Fibroblast of villous mesenchyme (primary cell): ENCODE measurements at places on chromosomes 3 and 15. TPM values are rescaled to one million over a fixed set of nuclear protein-coding genes. Genes with fewer than 3 reads are reported as not detected.

RARRES1 gene
- 6.4 and 8.2 TPM in 2 replicates for total RNA-seq

CCR9 gene
- not detected in 2 replicates for total RNA-seq

FRMD5 gene
- 1.3 and 1.9 TPM in 2 replicates for total RNA-seq

ALDH1A2 gene
- 2.9 and 8.2 TPM in 2 replicates for total RNA-seq

GP9 gene
- not detected in 2 replicates for total RNA-seq

SERPINI2 gene
- not detected in 2 replicates for total RNA-seq

DNA sequence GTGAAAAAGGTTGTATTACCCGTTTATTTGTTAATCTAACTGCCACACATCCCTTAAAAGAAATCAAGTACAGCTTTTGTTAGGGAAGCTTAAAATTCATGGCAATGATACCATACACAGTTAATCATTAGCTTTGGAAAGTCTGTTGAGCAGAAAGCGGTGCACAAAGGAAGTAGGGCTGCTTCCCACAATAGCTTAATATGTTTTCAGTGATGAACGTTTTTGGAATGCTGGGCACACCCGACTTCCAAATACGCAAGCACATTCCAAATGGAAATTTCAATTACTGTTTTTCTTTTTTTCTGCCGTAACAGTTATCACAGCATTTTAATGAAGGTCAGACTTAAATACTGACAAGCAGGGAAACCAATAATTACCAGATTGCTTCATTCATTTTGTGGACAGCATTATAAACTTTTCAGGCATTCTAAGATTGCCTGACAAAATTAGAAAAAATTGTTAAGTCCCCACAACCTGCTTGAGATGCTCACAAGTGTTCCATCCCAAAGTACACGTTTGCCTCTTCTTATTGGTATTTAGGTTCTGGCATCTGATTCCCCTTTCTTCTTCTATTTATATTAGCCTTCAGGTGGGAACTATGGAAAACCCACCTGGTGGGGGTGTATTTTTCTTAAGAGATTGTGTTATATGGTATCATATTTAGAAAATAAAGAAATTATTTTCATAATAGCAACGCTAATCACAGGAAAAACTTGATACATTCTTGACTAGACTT is 1.1 kb upstream of the ECT2 start:
- peak; percentile 94 for DNase-seq

GRCh38 chr3:2863127-2863526 is 247.0 kb downstream of the IL5RA start:
- no peak for DNase-seq

DNA sequence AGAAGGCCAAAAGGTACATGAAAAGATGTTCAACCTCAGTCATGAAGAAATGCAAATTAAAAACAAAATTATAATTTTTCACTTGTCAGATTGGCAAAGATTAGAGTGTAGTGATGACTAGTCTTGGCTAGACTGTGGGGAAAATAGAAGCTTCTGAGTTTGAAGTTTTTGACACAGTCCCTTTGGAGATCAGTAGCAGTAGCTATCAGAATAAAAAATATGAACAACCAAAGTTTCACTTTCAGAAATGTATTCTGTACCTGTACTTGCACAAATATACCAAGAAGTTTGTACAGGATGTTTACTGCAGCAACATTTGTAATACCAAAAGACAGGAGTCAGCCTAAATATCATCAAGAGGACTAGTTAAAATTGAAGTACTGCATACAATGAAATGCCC is 14.1 kb downstream of the ATP2C1 start:
- DNase-seq = no peak

GRCh38 chr3:54877730-54878129 is 50.1 kb downstream of the LRTM1 start:
- DNase-seq = no peak

- DNase-seq = no peak
These were observed 24.7 kb downstream of the CHST14 start for GRCh38 chr15:40495516-40495915.

DNA sequence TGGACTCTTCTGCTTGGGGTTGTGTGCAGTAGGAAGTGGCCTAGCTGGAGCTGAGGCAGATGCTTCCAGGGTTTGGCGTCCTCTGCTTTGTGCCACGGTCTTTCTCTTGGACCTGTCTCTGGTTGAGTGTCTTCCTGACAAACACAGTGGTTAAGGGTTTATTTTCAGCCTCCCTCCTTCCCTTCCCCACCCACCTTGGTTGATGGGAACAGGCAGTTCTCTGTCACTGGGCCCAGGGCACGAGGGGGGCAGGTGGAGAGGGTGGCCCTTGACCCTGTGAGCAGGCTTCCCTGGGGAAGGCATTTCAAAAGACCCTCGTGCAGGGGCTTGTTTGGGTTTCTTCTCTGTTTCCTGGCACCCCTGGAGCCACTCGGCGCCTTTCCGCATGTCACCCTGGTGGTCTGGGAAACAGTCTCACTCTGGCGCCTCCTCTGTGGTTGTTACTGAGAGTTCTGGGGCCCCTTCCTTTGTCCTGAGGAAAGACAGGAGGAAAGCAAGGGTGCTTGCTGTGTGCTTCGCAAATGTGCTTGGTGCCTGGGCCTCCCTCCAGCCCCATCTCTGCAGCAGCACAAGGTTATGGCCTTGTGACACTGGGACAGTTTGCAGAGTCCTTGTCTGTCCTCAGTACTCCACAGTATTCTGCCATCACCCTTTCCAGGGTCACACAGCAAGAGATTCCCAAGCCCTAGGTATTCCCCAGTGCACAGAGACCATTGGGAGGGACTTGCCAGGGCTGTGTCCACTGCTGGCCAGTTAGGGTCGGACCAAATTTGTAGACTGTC is 10.3 kb upstream of the STAB1 start:
- DNase-seq = no peak

- peak; percentile 88 for DNase-seq
These were observed 225.5 kb upstream of the IL12A start for GRCh38 chr3:159763011-159763601.

- DNase-seq = no peak
These were observed 350.7 kb upstream of the AZI2 start for GRCh38 chr3:28699283-28699682.

- peak; percentile 65 for DNase-seq
These were observed 69.2 kb upstream of the COL6A5 start for GRCh38 chr3:130276203-130276803.

DNA sequence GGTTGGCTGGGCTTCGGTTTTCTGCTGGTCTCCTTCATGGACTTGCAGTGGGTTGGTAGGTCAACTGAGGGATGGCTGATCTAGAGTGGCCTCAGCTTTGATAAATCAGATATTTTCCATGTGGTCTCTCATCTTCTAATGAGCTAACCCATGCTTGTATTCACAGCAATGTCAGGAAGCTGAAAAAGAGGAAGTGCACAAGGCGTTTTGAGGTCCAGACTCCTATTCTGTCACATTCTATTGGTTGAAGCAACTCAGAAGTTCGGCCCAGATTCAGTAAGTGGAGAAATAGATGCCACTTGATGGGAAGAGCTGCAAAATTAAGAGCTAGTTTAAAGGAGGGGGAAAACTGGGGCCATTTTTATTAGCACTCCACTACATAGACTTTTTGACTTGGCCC is 361.2 kb downstream of the DIPK2A start:
- no peak for DNase-seq

GRCh38 chr15:40008061-40008765 is 30.8 kb downstream of the SRP14 start:
- DNase-seq = no peak

GRCh38 chr3:18443665-18444594 is 18.8 kb upstream of the SATB1 start:
- DNase-seq = no peak

DNA sequence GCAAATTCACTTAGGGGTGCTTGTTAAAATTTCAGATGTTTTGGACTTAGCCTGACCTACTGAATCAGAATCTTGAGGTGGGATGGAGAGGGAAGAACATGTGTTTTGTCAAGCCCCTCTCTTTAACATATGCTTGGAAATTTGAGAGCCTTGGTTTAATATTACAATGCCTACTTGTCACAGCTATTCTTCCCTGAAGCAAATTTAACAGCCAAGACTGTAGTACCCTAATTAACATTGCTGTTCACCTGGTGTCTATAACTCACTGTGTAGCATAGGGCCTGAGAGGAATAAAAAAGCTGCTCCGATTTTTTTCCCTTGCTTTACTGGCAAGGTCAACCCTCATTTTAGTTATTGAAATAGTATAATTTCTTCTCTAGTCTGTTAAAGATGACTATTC is 880.1 kb downstream of the CADM2 start:
- no peak for DNase-seq

GRCh38 chr15:89665449-89666181 is 10.3 kb upstream of the KIF7 start:
- peak; percentile 78 for DNase-seq

- no peak for DNase-seq
These were observed 38.7 kb upstream of the MAN2C1 start for GRCh38 chr15:75407083-75407482.

DNA sequence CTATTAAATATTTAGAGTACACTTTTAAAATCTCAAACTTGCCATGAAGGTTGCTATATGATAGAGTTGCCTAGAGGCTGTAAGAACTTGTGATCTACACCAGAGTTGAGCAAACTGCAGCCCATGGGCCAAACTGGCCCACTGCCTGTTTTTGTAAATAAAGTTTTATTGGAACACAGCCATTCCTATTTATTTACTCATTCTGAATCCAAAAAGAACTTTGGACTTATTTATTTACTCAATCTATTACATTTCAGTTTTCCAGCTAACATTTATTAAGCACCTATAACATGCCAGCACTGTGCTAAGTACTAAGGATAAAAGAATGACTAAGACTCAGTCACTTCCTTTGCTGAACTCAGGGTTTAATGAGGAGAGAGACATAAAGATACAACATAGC is 403.6 kb downstream of the ERC2 start:
- no peak for DNase-seq

DNA sequence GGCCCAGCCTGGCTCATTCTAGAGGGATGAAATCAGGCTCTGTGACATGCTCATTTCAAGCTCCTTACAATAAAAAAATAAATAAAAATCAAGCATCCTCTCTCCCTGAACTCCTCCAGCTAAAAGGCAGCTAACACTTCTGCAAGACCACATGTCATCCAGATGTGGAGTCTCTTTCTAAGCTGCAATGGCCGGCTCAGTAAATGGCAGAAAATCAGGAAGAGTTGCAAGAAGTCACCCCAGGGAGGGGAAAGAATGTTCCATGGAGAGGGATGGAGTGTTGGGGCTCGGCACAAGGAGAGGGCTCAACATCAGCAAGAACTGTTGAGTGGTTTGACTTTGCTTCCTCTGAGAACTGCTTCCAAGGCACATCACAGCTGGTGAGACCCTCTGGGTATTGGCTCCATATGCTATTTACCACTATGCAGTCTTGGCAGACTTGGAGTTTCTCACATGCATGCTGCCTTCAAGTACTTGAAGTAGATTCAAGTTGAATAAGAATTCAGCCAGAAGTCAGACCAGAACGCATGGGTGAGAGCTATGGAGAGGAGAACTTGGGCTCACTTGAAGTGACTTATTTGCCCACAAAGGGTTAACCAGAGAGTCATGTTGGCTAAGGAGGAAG is 689.0 kb downstream of the NTRK3 start:
- no peak for DNase-seq

- DNase-seq = peak; percentile 21
These were observed 206.2 kb downstream of the CTNNB1 start for GRCh38 chr3:41405466-41405865.

DNA sequence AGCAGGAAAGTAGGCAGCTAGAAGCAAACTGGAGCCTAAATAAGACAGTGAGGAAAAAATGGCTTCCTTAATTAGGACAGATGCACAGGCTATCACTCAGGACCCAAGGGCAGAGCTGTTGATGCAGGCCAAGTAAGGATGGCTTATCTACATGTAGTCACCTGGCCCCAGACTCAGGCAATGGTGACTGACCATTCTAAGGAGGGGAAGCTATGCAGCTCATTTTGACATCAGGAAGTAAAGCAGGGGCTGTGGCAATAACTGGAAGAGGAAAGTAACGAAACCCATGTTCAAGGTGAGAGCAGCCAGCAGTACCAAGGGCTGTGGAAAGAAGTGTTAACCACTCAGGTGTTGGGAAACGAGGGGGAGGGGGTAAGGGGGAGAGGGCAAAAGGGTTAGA is 16.2 kb downstream of the ACAD11 start:
- DNase-seq = no peak

DNA sequence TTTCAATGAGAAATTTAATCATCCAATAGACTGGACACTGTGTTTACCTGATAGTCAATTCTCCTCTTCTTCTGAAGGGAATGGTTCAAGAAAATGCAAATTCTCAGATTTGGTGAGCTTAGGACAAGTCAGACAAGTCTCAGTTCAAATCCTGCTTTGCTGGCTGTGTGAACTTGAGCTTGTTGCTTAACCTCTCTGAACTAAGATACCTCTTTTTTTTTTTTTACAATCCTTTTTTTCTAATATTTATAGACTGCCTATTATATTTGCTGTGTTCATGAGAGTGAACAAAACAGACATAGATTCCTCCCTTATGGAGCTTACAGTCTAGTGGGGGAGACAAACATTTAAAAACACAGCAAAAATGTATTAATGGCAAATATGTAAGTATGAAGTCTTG is 8.2 kb upstream of the SLC28A1 start:
- DNase-seq = no peak

DNA sequence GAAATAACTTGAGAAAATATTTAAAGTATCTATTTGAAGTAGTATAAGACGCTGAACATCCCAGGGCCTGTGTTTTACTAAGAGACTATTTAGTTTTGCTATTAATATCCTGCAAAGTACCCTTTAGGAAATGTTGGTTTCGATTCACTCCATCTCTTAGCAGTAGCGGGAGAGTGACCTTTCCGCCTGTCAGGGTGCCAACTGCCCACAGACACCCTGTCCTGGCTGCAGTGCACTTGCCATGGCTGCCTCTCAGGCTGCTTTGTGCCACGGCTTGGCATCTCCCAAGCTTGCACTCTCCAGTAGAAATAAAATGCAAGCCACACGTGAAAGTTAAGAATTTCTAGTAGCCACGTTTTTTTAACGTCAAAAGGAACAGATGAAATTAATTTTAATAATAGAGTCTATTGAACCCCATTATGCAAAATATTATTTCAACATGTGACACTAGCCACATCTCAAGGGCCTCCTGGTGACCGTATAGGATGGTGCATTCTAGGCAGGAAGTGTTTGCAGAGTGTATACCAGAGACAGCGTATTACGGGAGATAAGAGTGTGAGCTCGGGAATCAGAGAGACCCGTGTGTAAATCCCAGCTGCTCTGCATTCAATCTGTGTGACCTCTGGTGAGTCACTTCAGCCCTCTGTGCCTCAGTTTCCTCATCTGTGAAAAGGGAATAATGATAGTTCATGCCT is 19.8 kb downstream of the ADAMTS9 start:
- no peak for DNase-seq

- DNase-seq = peak; percentile 49
These were observed 2.7 kb downstream of the FBN1 start for GRCh38 chr15:48642795-48643194.
